ENCODE measurements at places on chromosomes 4 and X.
A peak's percentile ranks its signal among the peaks of the same experiment; 100 is the strongest.

GRCh38 chr4:87657525-87657924 lies 7.4 kb downstream of the DMP1 start:
- no peak for DNase-seq

DNA sequence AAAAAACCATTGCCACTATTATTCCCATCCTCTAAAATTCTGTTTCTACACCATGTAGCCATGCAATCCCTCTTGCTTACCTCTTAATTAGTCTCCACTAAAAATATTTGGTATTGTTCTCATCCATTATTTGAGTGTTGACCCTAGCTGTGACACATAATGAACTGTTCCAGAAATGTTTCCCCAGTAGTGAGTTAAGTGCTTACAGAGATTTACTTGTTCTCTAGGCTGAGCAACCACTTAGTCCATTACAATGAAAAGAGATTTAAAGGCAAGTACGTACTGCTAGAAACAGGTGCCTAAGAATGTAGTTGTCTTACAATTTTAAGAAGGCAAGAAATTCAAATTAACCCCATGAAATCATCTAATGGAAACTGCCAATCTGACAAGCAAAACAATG lies 112.7 kb upstream of the PTPN13 start:
- no peak for DNase-seq

- DNase-seq = no peak
These were observed 500.2 kb downstream of the IDS start for GRCh38 chrX:149004936-149005335.

DNA sequence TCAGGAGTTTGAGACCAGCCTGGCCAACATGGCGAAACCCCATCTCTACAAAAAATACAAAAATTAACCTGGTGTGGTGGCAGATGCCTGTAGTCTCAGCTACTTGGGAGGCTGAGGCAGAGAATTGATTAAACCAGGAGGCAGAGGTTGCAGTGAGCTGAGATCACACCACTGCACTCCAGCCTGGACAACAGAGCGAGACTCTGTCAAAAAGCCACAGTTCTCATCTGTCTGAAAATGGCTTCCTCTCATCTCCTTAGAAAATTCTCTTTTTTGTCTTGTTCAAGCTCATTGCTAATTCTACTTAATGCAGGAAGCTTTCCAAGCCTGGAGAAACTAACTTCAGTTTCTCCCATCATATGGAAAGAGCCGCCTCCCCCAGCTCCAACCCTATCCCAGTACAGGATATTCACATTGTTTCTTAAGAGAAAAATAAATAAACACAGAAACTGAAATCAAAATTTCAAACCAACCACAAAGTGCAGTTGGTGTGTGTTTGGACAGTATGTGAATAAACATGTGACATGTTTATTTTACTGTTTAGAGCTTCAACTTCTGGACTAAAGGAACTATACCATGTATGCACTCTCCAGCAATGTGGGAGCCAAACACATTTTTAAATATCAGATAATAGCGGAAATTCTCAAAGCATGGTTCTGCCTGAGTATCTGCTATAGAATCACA lies 55.0 kb upstream of the GAB1 start:
- DNase-seq = no peak

DNA sequence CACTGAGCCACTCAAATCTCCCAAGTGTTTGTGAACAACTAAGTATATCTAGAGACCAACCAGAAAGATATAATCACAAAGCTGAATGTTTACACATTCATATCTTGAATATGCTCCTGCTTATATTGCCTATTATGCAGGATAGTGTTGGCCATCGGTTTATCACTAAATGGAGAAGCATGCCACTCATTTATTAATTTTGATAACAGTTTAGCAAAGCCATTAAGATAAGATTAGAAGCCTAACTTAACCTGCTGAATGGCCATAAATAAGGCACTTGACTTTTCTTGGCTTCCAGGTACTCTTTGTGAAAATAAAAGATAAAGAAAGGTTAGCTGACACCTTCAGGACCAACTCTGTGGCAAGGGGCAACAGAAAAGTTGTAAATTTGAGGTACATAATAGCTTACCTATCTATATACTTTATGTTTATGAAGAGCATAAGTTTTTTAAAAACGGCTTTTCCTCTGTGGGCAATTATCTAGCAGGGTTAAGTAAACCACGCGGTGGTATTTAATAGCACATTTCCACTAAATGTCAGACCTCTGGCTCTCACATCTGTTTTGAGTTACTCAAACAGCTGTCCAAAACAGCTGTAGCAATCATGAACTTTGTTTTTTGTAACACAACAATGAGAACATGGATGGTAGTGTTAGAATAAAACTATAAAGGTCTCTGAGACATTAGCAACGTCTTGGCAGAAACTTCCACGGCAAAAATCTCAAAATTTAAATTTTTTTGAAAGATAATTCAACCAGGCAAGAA lies 58.8 kb upstream of the FTHL17 start:
- no peak for DNase-seq

DNA sequence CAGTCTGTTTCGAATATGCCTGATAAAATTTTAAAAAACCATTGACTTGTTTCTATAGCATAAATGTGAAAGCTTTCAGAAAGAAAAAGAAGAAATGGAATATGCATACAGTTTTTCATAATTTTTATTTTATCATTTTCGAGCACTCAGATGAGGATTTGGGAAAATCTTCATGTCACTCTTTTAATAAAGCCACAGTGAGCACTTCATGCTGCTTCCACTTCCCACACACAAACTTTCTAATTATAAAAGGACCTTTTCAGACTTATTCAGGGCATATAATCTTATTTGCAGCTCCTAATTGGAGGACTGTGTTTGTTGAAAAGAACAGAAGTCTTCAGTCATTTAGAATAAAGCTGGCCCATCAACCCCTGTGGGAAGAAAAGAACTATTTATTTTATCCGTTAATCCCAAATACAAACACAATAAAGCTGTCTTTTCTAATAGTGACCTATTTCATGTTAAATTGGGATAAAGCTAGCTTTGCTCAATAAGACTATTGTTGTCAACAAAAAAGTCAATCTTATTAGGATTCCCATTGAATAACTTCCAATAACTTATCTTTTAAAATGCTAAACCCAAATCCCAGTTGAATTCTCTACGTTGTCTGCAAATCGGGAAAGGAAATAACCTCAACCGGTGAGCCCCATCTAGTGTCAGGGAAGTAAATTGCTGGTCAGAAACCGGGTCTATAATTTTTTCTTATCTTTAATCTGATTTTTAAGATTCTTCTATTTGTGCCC lies 211.5 kb downstream of the PDGFRA start:
- peak; percentile 49 for DNase-seq

- DNase-seq = no peak
These were observed 1.1 kb upstream of the RASSF6 start for GRCh38 chr4:73621357-73621756.

GRCh38 chrX:136643243-136643642 lies 4.7 kb upstream of the CD40LG start:
- DNase-seq = no peak

DNA sequence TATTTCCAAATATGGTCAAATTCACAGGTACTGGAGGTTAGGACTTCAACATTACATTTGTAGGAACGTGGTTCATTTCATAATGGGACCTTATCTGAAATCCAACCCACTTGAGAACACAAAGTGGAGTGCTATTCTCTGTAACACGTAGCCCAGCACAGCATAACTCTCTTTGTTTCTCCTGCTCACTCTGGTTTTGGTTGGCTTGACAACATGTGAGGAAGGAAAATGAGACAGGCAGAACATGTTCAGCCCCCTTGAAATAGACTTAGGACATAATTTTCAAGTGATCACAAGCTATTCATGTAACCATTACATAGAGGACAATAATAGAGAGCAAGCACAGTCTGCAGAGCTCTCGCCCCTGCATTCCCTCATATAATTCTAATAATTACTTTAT lies 115.1 kb upstream of the SMIM10 start:
- no peak for DNase-seq

- no peak for DNase-seq
These were observed 147.7 kb downstream of the DCK start for GRCh38 chr4:71141125-71141524.

DNA sequence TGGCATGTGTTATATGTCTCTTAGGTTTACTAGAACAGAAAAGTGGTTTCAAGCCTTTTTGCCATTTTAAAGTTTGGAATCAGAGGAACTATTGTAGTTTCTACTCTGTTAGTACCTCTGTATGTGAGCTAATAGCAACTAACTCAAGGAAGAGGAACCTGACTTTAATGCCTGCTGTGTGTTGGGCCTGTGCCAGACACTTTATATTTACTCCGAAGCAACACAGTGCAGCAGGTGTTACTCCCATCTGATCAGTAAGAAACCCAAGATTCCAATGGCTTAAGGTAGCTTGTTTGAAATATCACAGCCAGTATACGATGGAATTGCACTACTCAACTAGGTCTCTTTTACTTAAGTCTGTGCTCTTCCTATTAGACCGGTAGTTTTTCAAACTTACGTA lies 79.2 kb downstream of the USP9X start:
- DNase-seq = no peak

GRCh38 chr4:22986881-22987280 lies 294.1 kb downstream of the GBA3 start:
- DNase-seq = no peak

GRCh38 chr4:99847362-99847976 lies 30.8 kb downstream of the DAPP1 start:
- DNase-seq = no peak

DNA sequence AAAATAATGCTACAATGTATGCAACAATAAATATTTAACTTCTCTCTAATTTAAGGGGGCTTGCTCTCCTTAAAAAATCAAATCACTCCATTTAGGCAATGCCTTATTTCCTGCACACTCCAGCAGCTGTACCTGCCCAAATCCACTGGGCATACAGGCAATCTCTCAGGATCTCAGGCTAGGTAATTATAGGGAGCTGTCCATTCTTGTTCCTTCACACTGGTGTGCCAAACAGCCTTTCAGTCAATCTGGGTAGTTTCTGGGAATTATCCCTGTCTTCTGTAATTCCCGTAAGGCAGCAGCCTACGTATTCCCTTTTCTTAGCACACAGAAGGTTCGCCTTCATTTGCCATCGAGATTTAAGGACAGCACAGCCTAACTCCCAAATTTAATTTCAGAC lies 922.6 kb upstream of the SLIT2 start:
- no peak for DNase-seq

GRCh38 chrX:46311581-46312120 lies 233.6 kb downstream of the ZNF674 start:
- DNase-seq = no peak

DNA sequence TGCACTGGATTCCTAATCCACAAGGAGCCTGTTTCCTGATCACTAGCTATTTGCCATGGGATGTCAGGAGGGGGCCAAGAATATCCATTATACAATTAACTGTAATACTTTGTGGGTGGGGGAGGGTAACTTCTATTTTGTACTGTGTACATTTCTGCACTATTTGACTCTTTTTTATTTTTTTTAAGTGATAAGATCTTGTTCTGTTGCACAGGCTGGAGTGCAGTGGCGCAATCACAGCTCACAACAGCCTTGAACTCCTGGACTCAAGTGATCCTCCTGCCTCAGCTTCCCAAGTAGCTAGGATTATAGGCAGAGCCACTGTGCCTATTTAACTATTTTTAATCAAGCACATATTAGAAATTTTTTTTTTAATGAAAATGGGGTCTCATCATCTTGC lies 134.1 kb downstream of the ELOVL6 start:
- DNase-seq = no peak

DNA sequence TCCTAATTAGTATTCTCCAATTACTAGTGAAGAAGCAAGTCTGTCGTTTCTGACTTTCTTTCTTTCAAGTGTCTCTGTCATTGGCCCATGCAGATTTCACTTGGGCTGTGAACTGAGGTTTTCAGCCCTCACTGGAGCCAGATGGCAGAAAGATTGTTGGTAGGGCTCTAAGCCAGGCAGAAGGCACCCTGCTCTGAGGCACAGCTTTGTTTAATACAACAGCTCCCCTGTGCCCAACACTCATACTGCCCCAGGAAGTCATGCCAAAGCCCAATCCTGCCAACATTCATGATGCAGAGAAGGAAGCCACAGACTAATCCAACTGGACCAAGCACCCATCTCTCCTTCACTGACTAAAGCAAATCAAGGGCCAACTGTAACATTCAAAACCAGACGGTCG lies 117.1 kb upstream of the FRG1 start:
- no peak for DNase-seq

DNA sequence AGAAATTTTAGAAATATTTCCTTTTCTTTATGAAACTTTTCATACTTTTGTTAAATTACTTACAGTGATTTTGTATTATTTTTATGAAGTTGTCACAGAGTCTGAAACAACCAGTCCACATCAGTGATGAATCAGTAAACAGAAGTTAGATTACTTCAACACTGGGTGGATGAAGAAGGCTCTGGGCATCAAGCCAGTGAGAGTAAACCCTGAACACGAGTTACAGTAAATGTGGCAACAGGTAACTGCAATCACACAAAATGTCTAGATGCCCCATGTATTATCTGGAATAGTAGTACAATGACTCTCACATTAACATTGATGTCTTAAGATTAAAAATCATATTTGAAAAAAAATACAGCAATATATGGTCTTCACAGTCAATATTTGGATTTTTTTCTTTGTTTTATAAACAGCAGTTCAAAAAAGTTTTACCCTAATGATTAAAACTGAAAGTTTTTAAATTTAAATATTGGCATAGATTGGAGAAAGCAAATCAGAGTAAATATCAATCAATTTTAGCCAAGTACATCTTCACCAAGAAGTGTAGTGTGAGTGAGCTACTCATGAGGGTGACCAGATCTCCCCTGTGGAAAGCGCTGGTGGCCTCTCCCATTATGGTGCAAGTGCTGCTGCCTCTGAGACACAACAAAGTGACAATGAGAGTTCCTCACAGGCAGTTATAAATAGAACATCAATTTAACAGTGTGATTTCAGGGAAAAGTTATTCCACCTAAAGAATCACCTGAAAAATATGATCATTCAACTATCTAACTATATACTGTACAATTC lies 63.2 kb upstream of the UGT2B7 start:
- DNase-seq = no peak
